ENCODE measurements at places on chromosomes 3 and 15. TPM values are rescaled to one million over a fixed set of nuclear protein-coding genes. Genes with fewer than 3 reads are reported as not detected.

GCSAM gene
- not detected for total RNA-seq

GOLGA6B gene
- total RNA-seq: not detected

CYP1A1 gene
- total RNA-seq: 0.58 TPM

- peaks cover 43% of the 10 kb centered on the region for H3K4me1 ChIP-seq
- H3K36me3 ChIP-seq: peaks cover 17% of the 10 kb centered on the region
- peak overlapping the region; percentile 3 for H3K4me3 ChIP-seq
- H3K27ac ChIP-seq: peak overlapping the region; percentile 90
- no peak for DNase-seq
Measured at GRCh38 chr15:67097930-67098740, 32.7 kb downstream of the SMAD3 start.

DNA sequence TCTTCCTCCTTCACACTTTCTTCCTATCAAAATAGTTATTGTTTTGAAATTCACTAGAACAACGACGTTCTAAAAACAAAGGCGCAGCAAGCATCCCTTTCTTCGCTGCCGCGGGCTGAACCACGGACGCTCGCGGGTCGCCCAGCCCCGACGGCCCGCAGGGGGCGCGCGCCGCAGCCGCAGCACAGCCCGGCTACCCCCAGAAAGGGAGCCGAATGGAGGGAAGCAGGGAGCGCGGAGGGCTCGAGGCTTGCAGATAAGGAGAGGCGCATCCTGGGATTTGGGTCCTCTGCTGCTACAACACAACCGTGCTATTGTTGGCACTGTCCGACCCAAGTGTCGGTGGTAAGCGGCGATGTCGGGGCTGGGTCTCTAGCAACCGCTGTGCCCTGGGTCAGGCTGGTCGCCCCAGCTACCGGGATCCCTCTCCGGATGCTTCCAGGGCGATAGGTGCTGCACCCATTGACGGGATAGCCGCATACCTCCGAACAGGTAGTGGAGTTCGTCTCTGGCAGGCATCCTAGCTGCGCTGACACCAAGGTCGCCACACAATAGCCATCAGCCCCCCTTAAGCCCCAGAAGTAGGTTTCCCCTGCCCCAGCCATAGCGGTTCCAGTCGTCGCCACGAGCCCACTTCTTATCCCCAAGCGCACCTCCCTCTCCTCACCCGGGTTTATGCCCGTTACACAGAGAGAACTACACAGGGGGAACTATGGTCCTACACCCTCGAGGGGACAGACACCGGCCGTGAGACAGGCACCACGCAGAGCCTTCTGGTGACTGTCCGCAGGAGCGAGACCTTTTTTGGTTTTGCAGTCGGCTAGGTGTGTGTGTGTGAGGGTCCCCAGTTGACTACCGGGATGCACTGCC is 6.0 kb downstream of the ONECUT1 start:
- H3K27me3 ChIP-seq: peaks cover 82% of the 10 kb centered on the region
- DNase-seq: no peak
- no peaks in the 10 kb centered on the region for H3K36me3 ChIP-seq
- H3K4me3 ChIP-seq: no peak overlapping the region

Measured in stomach (tissue), 19 donors.